ENCODE measurements at places on chromosomes 11 and 22.
A peak's percentile ranks its signal among the peaks of the same experiment; 100 is the strongest.

DNA sequence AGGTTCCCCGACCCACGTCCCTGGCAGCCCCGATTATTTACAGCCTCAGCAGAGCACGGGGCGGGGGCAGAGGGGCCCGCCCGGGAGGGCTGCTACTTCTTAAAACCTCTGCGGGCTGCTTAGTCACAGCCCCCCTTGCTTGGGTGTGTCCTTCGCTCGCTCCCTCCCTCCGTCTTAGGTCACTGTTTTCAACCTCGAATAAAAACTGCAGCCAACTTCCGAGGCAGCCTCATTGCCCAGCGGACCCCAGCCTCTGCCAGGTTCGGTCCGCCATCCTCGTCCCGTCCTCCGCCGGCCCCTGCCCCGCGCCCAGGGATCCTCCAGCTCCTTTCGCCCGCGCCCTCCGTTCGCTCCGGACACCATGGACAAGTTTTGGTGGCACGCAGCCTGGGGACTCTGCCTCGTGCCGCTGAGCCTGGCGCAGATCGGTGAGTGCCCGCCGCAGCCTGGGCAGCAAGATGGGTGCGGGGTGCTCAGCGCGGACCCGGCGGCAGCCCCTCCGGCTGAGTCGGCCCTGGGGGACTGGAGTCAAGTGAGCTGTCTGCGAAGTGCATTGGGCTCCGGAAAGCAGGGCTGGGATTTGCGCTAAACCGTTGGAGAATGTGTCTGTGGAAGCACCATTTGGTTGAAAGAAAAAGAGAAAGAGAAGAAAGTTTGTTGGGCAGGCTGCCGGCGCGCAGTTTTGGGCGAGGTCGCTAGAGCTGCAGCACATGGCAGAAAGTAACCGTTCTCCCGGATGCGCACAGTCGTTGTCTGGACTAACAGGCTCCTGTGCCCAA, at the start of gene CD44:
TSS of gene CD44 (plus strand) at position 229 of the 779 bp plus-strand sequence. CDS start at position 362, 133 bp downstream.
- DNase-seq, result peak; percentile 81

- DNase-seq, result no peak
Observed at GRCh38 chr11:58560842-58561241, 14.8 kb downstream of the LPXN start.

DNA sequence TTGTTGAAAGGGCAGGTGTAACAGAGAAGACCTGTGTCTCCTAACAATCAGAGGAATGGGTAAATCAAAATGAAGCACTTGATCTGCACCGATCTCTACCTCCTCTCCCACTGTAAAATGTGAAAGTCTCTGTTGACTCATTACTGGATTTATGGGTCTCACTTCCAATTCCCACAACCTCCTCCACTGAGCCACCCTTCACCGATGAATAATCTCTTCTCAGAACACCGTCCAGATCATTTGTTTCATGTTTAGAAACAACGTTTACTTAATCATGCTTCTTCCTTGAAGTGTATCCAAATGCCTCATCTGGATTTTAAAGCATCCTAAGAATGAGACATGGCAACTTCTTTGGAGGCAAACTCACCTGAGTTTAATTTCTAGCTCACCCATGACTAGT, 643.6 kb downstream of the ETS1 start:
- DNase-seq, result no peak

DNA sequence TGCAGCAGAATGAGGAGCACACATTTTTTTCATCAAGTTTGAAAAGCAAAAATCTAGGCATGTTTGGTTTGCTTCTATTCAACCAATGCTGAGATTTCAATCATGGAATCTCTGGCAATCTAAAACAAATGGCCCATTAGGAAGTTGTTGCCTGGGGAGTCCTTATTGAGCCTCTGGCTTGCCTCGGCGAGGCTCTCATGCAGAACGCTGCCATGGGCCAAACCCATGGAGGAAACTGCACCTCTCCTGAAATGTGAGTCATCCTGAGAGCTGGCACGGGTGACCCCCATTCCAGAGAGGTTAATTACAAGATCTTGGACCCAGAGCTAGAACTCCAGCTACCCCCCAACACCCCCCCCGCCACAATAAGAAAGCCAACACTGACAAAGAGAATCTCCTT, 80.7 kb downstream of the MN1 start:
- DNase-seq, result no peak

All from stimulated activated CD4-positive, alpha-beta T cell treated with anti-CD3 and anti-CD28 coated beads, Interleukin-4, amount 100 ng/mL, for 1 hour (primary cell).